Foreskin melanocyte (primary cell): ENCODE measurements at places on chromosomes 11 and 22.

- peak; percentile 30 for DNase-seq
Observed at GRCh38 chr11:73271936-73272679, at the start of gene P2RY6. Gene P2RY6, plus strand, starts transcription at chr11:73272338. Its CDS starts 24,181 bp downstream, at chr11:73296519.

GRCh38 chr22:27173530-27173929 is 516.1 kb downstream of the MIAT start:
- no peak for DNase-seq

- DNase-seq, result no peak
Observed at GRCh38 chr11:46465683-46466082, 74.1 kb upstream of the CHRM4 start.

- DNase-seq, result no peak
Observed at GRCh38 chr11:128720522-128720985, 26.7 kb downstream of the FLI1 start.

GRCh38 chr22:26651815-26652214 is 5.6 kb upstream of the MIAT start:
- no peak for DNase-seq

DNA sequence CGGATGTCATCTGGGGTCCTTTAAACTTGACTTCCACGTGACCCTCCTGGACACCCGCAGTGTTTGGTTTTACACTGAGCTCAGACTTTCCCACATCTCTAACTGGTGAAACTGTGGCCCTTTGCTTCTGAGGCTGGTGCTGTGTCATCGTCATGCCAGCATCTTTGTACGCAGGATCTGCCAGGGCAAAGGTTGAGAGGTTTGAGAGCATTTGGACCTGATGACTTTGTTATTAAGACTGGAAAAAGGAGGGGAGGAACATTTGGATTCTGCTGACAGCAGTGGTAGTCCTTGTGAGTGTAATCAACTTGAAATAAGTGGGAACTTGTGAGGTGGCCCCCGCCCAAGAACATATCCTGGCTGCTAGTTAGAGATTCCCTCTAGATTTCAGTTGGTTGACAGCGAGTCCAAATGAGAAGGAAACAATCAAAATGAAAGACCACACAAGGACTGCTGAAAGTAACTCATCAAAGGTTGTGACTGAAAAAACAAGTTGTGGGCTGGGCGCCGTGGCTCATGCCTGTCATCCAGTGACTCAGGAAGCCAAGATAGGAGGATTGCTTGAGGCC is 102.5 kb downstream of the KIAA1671 start:
- DNase-seq, result no peak

GRCh38 chr22:46262449-46263215 is 511 bp downstream of the PKDREJ start:
- peak; percentile 37 for DNase-seq

DNA sequence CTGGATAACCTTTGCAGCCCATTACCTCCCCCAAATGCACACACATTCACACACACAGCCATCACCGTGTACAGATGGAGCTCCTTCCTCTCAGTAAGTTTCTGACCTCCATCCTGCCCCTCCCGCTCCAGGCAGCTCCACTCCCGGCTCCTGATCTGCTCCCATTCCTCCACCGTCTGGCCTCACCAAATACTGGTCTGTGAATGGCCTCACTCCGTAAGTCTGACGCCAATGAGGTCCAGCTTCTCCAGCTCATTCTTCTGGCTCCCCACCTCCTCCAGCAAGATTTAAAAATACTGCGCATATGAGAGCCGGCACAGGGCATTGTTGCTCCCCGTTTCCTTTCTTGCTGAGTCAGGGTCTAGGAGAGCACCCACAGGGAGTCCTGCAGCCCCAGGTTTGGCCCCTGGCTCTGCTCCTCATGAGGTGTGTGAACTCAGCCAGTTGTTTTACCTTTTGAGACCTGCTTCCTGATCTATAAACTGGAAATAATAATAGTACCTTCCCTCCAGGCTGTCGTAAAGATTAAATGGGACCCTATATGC is 14.0 kb upstream of the TUB start:
- no peak for DNase-seq

- no peak for DNase-seq
Observed at GRCh38 chr11:62128835-62129234, 5.0 kb downstream of the INCENP start.

GRCh38 chr11:130729678-130730300 is 186.5 kb downstream of the SNX19 start:
- DNase-seq, result no peak

DNA sequence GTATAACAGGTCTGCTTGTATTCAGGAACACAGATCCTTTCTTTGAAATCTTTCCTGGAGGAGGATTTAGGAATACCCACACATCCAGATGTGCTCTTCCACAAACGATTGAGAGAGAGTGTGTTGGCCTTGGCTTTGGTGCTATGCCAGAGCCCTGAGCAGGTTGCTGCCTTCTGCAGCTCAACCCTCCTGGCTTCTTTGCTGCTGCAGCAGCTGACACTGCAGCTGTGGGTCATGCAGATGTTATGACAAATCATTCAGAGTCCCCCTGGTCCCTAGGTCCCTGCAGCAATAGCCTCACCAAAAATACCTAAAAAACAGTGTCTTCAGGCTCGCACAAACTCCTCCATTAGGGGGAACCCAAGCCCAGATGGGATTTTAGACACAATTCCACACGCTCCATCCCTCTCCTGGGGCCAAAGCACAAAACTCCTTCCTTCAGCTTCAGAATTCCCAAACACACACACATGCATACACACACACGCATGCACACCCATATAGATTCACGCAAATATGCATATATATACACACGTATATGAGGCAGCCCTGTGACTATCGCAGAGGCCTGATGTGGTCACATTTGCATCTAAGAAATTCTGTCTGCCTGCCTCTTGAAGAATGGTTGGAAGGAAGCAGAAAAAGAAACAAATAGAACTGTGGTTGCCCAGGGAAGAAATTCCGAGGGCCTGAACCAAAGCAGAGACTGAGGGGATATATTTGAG is 35.4 kb downstream of the SLN start:
- DNase-seq, result no peak

DNA sequence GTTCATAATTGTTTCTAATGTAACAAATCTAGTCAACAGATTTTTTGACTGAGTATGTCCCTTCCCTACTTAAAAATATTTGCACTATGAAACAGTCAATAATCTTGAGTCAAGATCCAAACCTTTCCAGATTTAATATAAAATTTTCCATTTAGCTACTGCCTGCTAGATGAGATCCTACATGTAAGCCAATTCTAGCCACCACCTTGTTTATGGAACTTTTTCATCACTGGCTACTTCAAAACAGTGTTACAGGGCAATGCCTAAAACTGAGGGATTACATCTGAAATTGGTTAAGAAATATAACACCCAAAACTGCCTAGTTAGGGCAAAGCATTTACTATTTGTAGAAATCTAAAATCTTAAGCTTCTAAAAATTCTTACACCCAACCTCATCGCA is 10.5 kb upstream of the FUT4 start:
- DNase-seq, result no peak

GRCh38 chr11:64784813-64785581 is 6.7 kb upstream of the SF1 start:
- DNase-seq, result no peak

DNA sequence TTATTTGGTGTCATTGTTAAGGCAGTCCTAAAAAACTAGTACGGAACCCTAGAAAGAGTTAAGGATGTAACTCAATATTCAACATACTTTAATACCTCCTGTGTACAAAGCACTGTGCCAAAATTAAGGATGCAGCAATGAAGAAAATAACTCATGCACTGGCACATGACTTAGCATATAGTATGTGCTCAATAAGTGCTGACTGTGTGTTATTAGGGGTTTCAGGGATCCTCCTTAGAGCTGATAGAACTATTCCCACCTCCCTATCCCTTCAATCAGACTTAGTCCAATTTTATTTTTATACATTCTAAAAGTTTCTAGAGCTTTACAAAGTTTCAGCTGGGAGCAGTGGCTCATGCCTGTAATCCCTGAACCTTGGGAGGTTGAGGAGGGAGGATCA is 6.1 kb upstream of the FEZ1 start:
- no peak for DNase-seq

- DNase-seq, result no peak
Observed at GRCh38 chr11:3169255-3170043, 4.3 kb upstream of the OSBPL5 start.

DNA sequence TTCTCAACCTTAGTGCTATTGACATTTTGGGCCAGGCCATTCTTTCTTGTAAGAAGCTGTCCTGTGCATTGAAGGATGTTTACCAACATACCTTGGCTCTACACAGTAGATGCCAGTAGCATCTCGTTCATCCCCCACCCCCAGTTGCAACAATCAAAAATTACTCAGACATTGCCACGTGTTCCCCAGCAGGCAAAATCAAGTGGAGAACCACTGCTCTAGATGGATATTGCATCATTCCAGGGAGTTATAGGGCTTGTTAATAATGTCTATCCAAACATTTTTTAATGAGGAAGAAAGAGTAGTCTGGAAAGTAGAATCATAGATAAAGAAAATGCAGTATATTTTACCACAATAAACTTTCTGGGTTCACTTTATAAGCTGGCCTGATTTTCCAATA is 64.1 kb downstream of the PRMT3 start:
- DNase-seq, result no peak

GRCh38 chr11:104668797-104669463 is 229.3 kb downstream of the CASP12 start:
- peak; percentile 90 for DNase-seq

- no peak for DNase-seq
Observed at GRCh38 chr11:6734616-6735015, 37.2 kb downstream of the OR2AG2 start.

GRCh38 chr11:132646890-132647289 is 885.4 kb downstream of the OPCML start:
- no peak for DNase-seq

GRCh38 chr11:16604794-16605388 is 133.6 kb upstream of the C11orf58 start:
- DNase-seq, result peak; percentile 35

DNA sequence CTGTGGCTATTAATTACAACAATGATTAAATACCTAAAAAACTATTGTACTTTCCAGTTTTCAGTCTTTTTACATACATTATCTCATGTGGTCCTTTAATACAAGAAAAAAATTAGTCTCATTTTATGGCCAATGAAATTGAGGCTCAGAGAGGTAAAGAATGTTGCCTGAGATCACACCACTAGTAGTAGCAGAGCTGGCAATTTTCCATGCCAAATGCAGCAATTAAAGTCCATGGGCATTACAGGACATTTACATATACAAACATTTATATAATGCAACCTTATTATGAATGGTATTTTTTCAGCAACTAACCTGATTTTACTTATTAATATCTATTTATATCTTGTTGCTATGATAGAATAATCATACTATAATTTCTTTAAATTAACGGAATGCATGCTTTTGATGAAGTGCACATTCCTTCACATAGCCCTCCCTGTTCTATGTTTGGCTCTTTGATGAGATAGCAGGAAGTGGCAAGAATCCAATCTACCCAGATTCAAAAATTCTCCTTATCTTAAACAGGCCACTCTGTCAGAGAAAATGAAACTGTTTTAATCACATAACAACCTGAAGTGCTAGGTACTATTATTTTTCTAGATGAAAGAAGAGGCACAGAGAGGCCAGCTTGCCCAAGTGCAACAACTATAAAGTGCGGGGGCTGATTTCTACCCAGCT is 120.9 kb upstream of the LDLRAD3 start:
- DNase-seq, result peak; percentile 51

DNA sequence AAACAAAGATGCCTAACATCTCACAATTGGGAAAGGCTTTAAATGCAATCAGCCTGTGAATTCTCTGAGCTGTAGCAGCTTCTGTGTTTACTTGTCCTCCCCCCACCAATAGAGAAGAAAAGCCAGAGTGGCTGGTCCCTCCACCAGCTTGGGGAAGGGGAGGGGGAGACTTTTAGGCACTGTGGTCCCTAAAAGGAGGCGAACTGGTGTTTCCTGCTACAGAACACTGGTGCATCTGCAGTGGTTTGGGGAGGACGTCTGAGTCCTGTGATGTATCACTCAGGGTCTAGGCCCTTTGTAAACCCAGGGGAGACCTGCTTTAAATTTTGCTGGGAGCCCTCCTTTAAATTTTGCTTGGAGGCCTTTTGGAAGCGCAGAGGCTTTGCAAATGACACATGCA is 16.9 kb downstream of the TNRC6B start:
- no peak for DNase-seq

DNA sequence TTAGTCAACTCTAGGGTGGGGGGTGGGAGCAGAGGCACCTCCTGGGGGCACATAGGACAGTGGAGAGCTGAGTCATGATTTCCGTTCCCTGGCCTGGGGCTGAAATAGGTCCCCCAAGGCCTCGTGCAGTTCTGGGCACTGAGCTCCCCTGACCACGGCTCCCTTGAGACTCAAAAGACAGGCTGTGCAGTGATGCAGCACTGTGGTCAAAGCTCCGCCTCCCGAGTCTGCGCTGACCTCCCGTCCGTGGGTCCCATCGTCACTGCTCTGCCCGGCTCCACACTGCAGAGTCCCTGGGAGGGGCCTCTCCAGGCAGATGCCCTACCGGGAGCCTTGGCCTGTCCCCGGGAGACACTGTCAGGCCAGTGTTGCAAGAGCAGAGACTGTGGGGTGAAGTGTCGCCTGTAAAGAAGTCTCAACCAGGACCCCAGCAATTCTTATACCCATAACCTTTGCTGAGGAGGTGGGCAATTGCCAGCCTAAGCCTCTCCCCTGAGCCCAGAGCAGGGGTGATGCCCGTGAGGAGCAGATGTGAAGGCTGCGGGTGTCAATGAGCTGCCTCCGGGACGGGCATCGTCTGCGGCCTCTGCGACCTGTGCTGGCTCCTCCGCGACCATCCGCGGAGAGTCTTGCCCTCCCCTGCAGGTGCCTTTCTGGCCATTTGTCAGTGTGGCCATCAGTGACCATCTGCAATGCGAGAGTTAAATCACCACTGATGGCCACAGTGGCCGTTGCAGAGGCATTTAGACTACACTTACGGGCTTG is 877.3 kb downstream of the BRD1 start:
- no peak for DNase-seq

DNA sequence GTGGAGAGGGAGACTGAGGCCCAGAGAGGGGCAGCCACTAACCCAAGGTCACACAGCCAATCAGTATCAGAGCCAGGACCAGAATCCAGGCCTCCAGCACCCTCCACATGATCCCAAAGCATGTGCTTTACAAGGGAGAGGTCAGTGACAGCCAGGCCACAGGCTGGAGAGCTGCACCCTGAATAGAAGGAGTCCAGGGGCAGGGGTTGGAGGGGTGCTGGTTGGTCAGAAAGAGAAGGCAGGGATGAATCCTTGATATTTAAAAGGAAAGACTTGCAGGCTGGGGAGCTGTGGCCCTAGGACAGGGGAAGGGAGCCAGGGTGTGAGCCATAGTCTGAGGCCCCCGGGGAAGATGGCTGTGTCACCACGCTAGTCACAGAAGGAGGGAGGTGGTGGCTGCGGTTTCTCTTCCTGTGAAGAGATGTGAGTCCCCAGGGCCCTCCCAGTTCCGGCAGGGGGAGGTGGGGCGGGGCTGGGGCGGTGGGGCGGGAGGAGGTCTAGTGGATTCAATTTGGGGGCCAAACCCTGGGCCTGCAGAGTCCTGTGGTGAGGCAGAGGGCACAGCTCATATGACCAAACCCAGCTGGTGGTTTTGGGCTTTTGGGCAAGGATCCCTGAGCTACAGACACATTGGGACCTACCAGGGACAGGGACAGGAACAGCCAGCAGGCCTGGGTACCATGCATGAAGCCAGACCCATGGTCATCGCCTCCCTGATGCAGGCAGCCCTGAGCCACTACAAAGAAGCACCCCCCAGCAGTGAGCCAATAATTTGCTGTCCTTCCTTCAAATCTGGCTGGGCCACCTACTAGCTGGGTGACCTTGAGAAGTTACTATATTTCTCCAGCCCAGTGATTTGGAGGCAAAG is 14.0 kb downstream of the RAC2 start:
- no peak for DNase-seq

GRCh38 chr22:46863794-46864193 is 101.3 kb downstream of the TBC1D22A start:
- DNase-seq, result no peak
